Stimulated activated CD4-positive, alpha-beta T cell treated with anti-CD3 and anti-CD28 coated beads, Interleukin-2, amount 100 ng/mL, for 4 hours (primary cell): ENCODE measurements at places on chromosomes 4 and X.

DNA sequence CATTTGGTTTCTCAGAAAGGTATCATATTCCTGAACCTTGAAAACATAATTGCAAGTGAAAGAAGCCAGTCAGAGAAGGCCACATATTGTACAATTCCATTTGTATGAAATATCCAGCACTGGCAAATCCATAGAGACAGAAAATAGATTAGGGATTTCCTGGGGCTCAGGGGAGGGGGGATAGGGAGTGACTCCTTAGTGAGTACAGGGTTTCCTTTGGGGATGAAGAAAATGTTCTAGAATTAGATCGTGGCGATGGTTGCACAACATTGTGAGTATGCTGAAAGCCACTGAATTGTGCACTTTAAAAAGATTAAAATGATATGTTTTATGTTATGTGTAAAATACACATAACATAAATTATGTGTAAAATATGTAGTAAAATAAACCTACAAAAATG lies 10.3 kb downstream of the XPNPEP2 start:
- DNase-seq: no peak

DNA sequence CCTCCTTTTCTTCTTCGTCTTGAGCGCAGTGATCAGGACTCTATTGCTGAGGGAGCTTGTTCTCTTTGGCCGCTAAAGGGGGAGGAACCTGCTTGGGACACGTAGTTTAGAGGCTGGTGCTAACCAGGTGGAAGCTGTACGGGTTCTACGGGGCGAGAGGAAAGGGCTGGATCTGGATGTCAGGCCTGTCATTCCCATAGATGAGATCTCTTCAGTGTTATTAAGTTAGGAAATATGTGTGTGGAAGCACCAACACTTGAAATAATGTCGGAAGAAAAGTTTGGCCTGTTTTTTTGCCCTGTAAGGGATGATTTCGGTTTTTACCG lies 643 bp downstream of the SRP72 start:
- DNase-seq: peak; percentile 18

DNA sequence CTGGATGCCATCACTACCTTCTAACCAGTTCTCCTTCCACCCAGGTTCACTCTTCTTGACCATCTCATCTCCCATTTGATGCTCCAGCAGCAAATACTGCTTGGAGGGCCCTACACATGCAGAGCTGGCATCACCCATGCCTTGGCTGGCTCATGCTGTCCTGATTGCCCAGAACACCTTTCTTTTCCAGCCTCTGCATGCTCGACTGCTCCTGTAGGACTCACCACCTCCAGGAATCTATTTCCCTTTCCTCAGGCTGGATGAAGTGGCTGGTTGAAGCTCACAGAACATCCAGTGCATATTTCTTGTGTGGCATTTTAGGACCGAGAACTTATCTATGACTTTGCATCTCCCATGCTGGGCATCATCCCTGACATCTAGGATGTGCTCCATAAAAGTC lies 148.3 kb downstream of the CPEB2 start:
- no peak for DNase-seq

DNA sequence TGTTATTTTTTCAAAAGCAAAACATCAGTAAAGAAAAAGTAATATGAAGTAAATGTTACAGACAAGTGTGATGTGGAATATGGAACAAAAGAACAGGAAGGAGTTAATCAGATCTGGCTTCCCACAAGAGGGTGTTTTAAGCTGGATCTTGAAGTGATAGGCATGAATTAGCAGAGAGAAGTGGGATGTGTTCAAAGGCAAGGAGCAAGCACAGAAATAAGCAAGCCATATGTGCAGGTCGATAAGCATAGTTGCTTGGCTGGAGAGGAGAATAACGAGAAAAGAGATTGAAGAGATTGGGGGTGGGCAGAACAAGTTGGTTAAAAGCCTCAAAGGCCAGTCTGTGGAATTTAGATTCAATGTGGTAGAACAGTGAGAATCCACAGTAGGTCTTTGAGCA lies 60.9 kb upstream of the PRPS1 start:
- no peak for DNase-seq

- DNase-seq: no peak
Observed at GRCh38 chr4:7871356-7871755, 68.3 kb downstream of the AFAP1 start.
